ENCODE measurements at places on chromosomes 12 and 14.

DNA sequence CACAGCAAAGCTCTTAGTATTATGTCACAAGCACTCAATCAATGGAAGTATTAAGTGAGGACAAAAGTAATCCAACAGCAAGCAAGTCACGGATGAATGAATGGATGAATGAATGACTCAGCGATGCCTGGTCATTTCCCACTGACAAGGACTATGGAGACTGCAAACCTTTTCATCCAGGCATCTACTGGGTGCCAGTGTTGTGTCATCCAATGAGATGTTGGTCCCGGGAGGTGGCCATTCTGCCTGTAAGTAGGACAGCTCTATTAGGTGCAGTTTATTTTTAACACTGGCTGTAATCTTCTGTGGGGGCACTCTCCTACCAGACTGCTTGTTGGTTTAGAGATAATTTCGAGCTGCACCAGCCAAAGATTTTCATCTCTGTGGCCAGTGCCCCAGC is 39.4 kb downstream of the STAB2 start:
- peak; percentile 62 for DNase-seq

DNA sequence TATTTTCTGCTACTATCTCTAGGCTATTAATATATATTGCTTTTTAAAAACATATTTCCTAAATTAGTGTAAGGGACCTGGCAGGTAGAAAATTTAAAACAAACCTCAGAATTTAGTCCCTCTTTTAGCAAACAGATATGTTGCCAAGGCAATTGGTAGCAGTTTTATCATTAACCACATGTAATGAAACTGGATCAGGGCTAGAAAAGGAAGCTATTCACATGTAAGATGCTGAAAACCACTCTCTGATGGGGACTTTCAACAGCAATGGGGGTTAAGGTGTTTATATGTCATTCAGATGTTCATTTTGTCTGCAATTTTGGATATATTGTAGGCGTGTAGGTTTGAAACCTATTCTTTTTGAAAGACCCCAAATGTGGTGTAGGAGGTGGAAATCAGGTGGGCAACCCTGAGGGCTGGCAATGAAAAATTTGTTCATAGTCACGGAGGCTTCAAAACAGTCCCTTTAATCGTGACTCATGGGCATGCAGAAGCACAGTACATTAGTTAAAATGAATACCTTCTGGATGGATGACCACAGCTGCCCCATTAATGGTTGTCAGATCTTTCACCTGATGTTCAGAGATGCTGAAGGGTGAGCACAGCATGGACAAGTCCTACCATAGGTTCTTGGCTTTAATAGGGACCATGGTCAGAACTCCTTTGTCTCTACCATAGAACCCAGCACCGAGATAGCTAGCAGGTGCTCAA is 5.9 kb upstream of the PKP2 start:
- no peak for DNase-seq

GRCh38 chr14:41350476-41350875 is 256.2 kb upstream of the LRFN5 start:
- DNase-seq, result no peak

- no peak for DNase-seq
These were observed 77.5 kb upstream of the RASSF3 start for GRCh38 chr12:64532734-64533351.

- DNase-seq, result no peak
These were observed 47.0 kb downstream of the GALNT8 start for GRCh38 chr12:4767186-4767585.

DNA sequence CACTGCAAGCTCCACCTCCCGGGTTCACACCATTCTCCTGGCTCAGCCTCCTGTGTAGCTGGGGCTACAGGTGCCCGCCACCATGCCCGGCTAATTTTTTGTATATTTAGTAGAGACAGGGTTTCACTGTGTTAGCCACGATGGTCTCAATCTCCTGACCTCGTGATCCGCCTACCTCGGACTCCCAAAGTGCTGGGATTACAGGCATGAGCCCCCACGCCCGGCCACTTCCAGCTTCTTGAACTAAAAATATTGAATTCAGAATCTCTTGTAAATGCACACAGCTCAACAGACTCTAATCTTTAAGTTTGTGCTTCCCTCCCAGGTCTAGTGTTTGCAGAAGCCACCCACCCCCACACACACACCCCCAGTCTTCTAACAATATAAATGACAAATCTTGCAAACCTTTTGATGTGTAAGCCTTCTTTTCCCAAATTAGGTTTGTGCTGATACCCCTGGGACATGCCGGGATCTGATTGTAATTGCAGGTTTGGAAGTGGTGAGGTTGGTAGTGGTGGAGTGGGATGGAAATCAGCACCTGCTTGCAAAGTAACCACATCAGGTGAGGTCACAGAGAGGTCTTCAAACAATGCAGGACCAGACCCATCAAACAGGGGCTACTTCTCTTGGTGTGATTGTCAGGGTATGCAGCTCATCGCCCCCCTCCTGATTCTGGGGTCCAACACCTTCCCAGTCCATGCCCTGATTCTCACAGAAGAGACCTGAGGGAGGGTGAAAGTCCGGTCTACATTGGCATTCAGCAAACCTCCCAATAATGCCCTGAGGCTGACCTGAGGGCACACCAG is 51.4 kb upstream of the GPR132 start:
- no peak for DNase-seq

GRCh38 chr14:94932589-94932988 is 162.7 kb upstream of the GSC start:
- DNase-seq, result no peak

- no peak for DNase-seq
These were observed 80.2 kb downstream of the KCNA5 start for GRCh38 chr12:5123921-5124320.

GRCh38 chr14:68599896-68600610 is 192.8 kb downstream of the ZFP36L1 start:
- peak; percentile 41 for DNase-seq
